ENCODE measurements at places on chromosomes 5 and 9.

DNA sequence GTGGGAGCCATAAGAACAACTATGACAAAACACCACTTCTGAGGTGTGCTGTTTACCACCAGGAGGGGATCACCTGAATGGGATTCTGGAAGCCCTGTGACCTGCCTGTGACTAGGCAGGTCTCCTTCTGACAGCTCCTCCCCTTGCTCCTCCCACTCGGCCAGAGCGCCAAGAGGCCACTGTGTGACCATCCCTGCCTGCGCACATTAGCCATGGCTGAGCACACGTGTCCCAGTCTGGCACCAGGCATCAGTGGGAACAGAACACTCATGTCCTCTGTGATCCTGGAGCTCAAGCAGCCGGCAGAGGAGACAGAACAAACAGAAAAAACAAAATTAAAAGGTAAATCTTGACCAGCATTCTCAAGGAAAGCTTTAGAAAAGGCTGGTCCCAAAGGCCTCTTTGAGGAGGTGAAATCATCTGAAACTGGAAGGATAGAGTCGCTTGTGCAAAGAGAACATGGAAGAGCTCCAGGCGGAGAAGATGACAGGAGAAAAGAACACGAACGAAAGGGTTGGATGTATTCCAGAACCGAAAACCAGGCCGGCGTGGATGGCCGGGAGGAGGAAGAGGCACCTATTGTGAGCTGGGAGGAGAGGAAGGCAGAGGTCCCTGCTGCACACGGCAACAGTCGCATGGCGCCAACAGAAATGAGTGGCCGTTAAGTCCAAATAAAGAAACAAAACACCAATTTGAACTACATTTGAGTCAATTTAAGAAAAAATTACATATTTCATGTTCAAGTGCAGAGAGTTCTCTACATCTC lies 5.1 kb downstream of the MED10 start:
- no peak for DNase-seq

DNA sequence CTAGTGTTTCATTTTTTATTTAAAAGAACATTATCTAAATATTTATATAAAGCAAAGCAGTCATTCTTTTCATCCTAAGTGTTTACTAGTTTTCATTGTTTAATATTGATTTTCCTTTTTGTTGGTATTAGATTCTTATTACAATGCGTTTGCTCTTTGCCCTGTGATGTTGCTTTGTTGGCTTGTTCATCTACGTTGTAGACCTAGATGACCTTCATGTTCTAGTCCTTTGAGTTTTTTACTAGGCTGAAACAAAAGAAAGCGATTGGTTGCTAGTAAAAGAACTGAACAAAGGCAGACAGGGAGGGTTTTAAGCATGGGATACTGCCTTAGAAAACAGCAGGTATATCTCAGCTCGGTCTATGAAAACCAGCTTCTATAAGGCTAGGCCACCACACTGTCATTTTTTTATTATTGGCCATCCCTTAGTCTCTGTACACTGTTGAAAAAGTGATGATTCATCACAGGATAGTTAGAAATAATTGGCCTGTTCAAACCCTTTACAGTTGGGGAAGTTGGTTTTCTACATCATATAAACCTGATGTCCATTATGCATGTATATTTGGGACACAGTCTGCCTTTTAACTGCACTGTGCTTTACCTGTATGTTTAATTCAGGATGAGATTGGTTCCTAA lies 119.0 kb downstream of the ZCCHC7 start:
- DNase-seq = peak; percentile 4

- no peak for DNase-seq
Measured at GRCh38 chr5:68725905-68726683, 367.7 kb upstream of the SLC30A5 start.

DNA sequence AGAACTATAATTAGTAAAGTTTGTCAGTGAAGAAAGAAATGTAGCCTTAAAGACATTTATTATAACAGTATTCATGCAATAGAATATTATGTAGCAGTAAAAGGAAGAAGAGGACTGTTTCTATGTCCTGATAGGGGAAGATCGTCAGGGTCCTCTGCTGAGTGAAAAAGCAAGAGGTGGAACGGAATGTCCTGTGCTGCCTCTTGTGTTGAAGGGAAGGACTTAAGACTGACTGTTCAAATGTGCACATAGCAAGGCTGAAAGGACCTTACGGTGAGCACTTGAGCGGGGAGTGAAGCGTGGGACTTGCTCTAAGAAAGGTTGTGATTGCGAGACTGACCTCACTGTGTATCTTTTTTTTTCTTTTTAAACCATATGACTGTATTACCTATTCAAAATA lies 63.2 kb downstream of the SNX24 start:
- no peak for DNase-seq

- DNase-seq = peak; percentile 20
Measured at GRCh38 chr5:15604986-15605385, 105.0 kb downstream of the FBXL7 start.

GRCh38 chr5:154315196-154315595 lies 124.7 kb downstream of the GALNT10 start:
- peak; percentile 42 for DNase-seq

DNA sequence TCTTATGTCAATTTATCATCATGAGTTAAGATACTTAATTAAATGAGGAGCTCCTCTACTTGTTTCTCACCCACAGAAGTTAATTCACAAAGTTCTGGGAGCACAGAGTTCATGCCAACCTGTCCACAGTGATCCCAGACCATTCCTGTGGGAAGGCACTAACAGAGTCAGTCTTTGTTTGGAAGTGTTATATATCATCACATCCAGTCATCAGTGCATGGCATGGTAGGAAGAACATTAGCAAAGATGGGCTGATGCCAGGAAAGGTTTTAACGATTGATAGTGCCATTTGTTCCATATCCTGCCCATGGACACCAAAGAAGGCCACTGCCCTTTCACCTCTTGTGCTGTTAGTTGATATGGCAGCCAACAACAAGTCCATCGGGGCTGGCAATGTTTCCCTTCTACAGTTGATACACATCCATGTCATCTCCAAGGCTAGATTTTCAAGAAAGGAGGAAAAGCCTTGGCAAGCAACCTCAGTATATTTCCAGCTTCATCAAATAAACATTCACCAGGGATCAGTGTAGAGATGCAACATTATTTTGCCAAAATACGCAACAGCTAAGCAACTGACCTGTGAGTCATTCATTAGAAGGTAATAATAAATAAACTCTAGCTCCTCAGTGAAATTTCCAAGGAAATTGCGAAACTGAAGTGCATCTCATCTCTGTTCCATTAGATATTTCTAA lies 169.6 kb downstream of the RORB start:
- peak; percentile 25 for DNase-seq

DNA sequence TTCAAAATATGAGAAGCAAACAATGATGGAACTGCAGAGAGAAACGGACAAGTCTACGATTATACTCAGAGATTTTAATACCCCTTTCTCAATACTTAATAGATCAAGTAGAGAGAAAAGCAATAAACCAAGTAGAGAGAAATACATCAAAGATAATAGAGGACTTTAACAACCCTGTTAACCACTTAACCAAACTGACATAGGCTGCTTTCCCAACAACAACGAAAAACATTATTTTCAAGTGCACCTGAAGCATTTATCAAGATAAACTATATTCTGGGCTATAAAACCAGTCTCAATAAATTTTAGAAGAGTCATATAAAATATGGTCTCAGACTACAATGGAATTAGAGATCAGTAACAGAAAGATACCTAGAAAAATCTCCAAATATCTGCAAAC lies 67.4 kb downstream of the GNAQ start:
- no peak for DNase-seq

GRCh38 chr9:12463641-12464040 lies 229.5 kb upstream of the TYRP1 start:
- no peak for DNase-seq

- no peak for DNase-seq
Measured at GRCh38 chr5:159515197-159515596, 184.9 kb upstream of the IL12B start.

- DNase-seq = no peak
Measured at GRCh38 chr5:88672644-88673252, 210.2 kb downstream of the MEF2C start.

GRCh38 chr5:134738963-134739661 lies 764 bp downstream of the CAMLG start:
- peak; percentile 59 for DNase-seq

DNA sequence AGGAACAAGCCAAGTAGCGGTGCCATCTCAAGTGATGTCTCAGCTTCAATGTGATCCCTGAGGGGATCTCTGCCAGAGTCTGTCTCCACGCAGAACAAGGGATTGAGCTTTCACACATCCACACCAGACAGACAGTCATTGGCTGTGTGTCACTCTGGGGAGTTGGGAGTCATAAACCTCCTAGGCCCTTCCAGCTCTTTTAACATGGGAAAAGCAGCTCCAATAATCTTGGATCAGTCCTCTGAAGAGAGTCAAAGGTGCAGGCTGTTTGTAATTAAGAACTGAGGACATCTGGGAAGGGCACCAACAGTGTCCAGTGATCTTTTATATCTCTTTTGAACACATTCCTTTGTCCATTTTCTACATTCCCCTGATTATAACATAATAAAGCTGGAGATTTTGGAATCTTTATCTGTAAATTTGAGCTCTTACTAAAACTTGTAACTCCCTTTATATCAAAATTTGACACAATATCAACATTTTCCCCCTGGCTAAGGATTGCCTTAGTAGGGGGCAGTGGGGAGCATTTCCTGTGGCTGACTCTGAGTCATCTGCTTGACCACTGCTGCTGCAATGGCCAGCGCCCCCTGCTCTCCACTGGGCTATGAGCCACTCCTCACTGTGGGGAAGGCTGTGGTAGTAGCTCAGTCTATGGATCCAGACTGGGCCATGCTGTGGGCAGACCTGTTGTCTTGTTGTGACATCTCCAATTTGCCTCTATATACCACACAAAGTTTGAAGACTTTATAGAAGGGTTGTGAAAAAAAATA lies 284.4 kb downstream of the OSTF1 start:
- DNase-seq = no peak

GRCh38 chr5:151825445-151825844 lies 53.7 kb downstream of the G3BP1 start:
- DNase-seq = peak; percentile 75

GRCh38 chr9:133234577-133235322 lies 25.7 kb upstream of the OBP2B start:
- DNase-seq = no peak

DNA sequence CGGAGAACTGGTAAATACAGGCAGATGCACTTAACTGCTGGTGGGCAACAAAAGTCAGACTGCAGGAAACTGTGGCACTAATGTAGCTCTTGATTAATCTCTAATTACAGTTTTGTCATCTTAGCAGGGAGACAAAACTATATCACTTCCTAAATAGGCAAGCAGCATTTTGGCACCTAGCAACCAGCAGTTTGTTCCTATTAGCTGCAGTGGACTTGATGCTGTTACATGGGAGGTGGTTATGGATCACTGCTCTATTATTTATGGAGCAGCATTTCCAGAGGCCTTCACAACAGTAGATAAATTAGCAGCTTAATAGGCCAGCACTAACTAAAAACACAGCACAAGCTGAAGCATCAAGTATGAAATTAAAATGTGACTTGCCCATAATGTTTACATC lies 518.3 kb upstream of the ITGA1 start:
- DNase-seq = no peak

GRCh38 chr5:139655727-139656271 lies 7.7 kb downstream of the CXXC5 start:
- DNase-seq = peak; percentile 89

- peak; percentile 87 for DNase-seq
Measured at GRCh38 chr5:136004436-136004835, 24.4 kb upstream of the TGFBI start.

GRCh38 chr5:73946278-73946677 lies 320.3 kb downstream of the ARHGEF28 start:
- DNase-seq = no peak

DNA sequence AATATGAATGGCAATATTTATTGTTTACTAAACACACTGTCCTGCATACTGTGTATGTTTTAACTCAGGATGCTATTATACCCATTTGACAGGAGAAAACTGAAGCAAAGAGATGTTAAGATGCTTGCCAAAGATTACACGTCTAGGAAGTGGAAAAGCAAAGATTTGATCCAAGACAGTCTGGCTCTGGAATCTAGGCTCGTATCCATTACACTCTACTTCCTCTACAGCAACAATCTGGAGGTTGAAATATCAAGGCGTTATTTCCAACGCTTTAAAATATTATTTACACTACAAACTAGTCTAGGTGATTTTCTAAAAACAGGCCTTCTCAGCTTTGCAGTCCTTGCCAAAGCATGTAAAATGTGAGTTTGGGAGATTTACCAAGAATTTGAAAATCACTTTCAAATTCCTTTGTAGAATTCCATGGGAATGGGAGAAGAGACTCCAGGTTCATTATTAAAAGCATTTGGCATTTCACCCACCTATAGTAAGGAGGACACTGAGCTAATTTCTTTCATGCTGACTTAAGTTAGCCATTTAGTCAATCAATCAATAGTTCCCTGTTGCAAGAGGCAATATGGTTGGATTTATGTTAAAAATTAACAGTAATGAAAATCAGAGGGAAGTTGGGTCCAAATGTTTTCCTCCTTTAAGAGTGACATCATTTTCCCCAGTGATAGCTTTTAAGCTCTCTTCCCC lies 356.3 kb upstream of the SMARCA2 start:
- DNase-seq = no peak

DNA sequence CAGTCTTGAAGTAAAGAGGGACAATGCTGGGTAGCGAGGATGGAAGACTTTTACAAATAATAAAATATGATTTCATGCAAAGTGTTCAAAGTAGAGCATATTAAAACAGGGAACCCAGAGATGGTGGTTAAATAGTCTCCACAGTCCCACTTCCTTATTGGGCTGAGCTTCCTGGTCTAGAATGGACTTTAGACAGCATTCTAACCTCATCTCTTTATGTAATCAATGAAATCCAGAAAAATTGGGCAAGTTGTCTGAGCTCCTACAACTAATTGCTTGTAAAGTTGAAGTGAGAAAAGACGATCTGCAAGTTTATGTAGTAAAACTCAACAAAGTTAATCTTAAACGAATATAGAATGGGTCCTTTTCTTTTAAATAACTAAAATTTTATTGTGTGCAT lies 328.9 kb downstream of the PJA2 start:
- DNase-seq = no peak

- DNase-seq = no peak
Measured at GRCh38 chr9:100377015-100377414, 24.3 kb upstream of the TEX10 start.

DNA sequence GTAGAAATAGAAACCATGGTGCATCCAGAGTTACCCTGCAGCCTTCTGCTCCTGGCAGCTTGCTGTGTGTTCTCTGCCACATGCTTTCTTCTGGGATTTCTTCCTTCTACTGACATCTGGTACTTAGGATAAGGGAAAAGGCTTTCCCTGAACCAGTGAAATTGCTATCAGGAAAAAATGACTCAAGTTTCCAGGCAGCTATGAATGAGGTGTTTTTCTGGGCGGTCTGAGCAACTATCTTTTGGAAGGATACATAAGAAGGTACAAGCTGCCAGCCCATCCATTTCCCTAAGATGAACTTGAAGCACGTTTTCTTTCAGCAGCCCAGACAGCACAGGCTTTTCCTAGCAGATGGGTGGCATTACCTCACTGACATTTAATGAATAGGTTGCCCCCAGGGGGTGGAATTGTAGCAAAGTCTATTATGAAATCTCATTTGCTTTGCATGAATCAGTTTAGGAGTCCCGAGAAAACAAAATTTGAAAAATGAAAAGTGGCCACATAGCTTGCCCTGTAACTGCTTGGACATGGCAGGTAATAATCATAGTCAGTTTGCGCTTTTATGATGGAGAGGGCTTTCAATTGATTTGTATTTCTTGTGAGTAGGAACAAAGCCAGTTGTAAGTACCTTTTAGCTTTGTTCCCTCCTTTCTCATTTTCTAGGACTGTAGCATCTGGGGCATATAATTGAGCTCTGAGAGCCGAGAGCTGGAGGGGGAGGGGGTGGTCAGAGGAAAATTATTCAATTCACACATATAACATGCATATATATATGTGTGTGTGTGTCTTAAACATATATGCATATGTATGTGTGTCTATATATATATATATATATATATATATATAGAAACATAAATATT lies 108.5 kb downstream of the C9orf152 start:
- peak; percentile 84 for DNase-seq

Data from EH (cell line).